Pulmonary artery endothelial cell (primary cell): ENCODE measurements at places on chromosomes 16 and 17. TPM values are rescaled to one million over a fixed set of nuclear protein-coding genes. Genes with fewer than 3 reads are reported as not detected.

The CDRT15 gene
- total RNA-seq = not detected in 2 replicates

The MRPS23 gene
- total RNA-seq = 34.4 and 46.7 TPM in 2 replicates

The SOCS3 gene
- 31.5 and 71.3 TPM in 2 replicates for total RNA-seq

The DNAH17 gene
- under 0.01 TPM in 1 of 2 replicates, not detected in the other for total RNA-seq

The STX4 gene
- total RNA-seq = 32.0 and 32.5 TPM in 2 replicates

The UTS2R gene
- not detected in 2 replicates for total RNA-seq

The XPO6 gene
- total RNA-seq = 76.8 and 106 TPM in 2 replicates

The TRPV3 gene
- not detected in 2 replicates for total RNA-seq

The TOX3 gene
- not detected in 2 replicates for total RNA-seq

The GPR179 gene
- total RNA-seq = not detected in 2 replicates

The PPL gene
- total RNA-seq = 0.26 and 0.71 TPM in 2 replicates

The SCNN1G gene
- total RNA-seq = not detected in 2 replicates

The MTMR4 gene
- total RNA-seq = 51.5 and 80.0 TPM in 2 replicates

The TMEM114 gene
- not detected in 2 replicates for total RNA-seq

The EVI2B gene
- 0.14 and 0.20 TPM in 2 replicates for total RNA-seq

The TXNDC17 gene
- 94.6 and 100 TPM in 2 replicates for total RNA-seq

The CCDC40 gene
- total RNA-seq = 0.73 and 0.95 TPM in 2 replicates

The MAF gene
- total RNA-seq = 0.32 and 0.40 TPM in 2 replicates

The ZNF205 gene
- 21.3 and 22.5 TPM in 2 replicates for total RNA-seq
